ENCODE measurements at places on chromosomes 12 and 14. TPM values are rescaled to one million over a fixed set of nuclear protein-coding genes. Genes with fewer than 3 reads are reported as not detected.

The LRRC23 gene
- total RNA-seq, result 76.5 TPM

The BCL2L14 gene
- 0.57 TPM for total RNA-seq

The MYF5 gene
- not detected for total RNA-seq

The CRIP2 gene
- 124 TPM for total RNA-seq

The OR6C75 gene
- total RNA-seq, result not detected

The PLCZ1 gene
- total RNA-seq, result not detected

The FIGNL2 gene
- 1.5 TPM for total RNA-seq

The RPL36AL gene
- total RNA-seq, result 250 TPM

The RPGRIP1 gene
- 1.0 TPM for total RNA-seq

The BMAL2 gene
- 3.1 TPM for total RNA-seq

The PLEKHD1 gene
- total RNA-seq, result 0.34 TPM

The SERPINA9 gene
- total RNA-seq, result not detected

The NELL2 gene
- 19.3 TPM for total RNA-seq

The KRT79 gene
- not detected for total RNA-seq

The SDR9C7 gene
- total RNA-seq, result not detected

The IFT81 gene
- total RNA-seq, result 7.7 TPM

The C12orf54 gene
- total RNA-seq, result not detected

The PAH gene
- not detected for total RNA-seq

The SYNJ2BP gene
- total RNA-seq, result 9.4 TPM

The CDKL1 gene
- total RNA-seq, result 24.6 TPM

The TSPAN19 gene
- total RNA-seq, result not detected

The MUCL1 gene
- not detected for total RNA-seq

The TMEM233 gene
- not detected for total RNA-seq

The HOXC6 gene
- not detected for total RNA-seq

The PPP1R36 gene
- total RNA-seq, result 2.9 TPM

The CISTR gene
- total RNA-seq, result not detected

The HOXC10 gene
- total RNA-seq, result not detected

The KRT3 gene
- total RNA-seq, result not detected

The CPNE6 gene
- not detected for total RNA-seq

The COL2A1 gene
- not detected for total RNA-seq

The LRRK2 gene
- total RNA-seq, result 491 TPM

The ARHGAP9 gene
- 32.4 TPM for total RNA-seq

The FKBP3 gene
- total RNA-seq, result 24.1 TPM

The RGS6 gene
- total RNA-seq, result 12.9 TPM

The CACNA1C gene
- 7.9 TPM for total RNA-seq

The EPS8 gene
- total RNA-seq, result 66.5 TPM

The FAM90A1 gene
- 0.37 TPM for total RNA-seq

The STXBP6 gene
- total RNA-seq, result 27.5 TPM

The MMP19 gene
- 25.3 TPM for total RNA-seq

The KCNC2 gene
- not detected for total RNA-seq

The RD3L gene
- total RNA-seq, result not detected

The CRACR2A gene
- 5.6 TPM for total RNA-seq

The RPS6KL1 gene
- total RNA-seq, result 5.8 TPM

The DCTN2 gene
- total RNA-seq, result 131 TPM

The FGF23 gene
- total RNA-seq, result not detected

The PTPRB gene
- total RNA-seq, result 99.1 TPM

The CLEC1B gene
- total RNA-seq, result 1.4 TPM

The ATN1 gene
- total RNA-seq, result 321 TPM

The TMEM117 gene
- 7.8 TPM for total RNA-seq

The LYSET gene
- total RNA-seq, result 32.1 TPM

The PCBP2 gene
- 657 TPM for total RNA-seq

The PPM1H gene
- total RNA-seq, result 4.2 TPM

The AMN gene
- total RNA-seq, result 56.0 TPM

The LPCAT3 gene
- total RNA-seq, result 87.0 TPM

The PIWIL1 gene
- not detected for total RNA-seq
